GM13977 (cell line): ENCODE measurements at places on chromosomes 7 and 10.

DNA sequence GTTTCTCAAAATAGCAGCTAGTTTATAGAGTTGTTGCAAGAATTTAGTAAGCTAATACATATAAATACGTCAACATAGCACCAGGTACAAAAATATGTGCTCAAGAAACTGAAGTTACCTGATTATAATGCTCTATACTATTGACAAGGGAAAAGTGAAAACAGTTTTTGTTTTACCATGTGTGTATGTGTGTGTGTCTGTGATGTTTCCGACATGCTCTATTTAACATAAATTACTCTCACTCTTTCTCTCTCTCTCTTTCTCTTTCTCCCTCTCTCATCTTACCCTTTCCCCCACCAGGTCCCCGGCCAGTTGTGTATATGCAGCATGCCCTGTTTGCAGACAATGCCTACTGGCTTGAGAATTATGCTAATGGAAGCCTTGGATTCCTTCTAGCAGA lies 4.3 kb downstream of the LIPN start:
- DNase-seq = no peak

- no peak for DNase-seq
Measured at GRCh38 chr7:136036336-136036735, 59.2 kb upstream of the MTPN start.

DNA sequence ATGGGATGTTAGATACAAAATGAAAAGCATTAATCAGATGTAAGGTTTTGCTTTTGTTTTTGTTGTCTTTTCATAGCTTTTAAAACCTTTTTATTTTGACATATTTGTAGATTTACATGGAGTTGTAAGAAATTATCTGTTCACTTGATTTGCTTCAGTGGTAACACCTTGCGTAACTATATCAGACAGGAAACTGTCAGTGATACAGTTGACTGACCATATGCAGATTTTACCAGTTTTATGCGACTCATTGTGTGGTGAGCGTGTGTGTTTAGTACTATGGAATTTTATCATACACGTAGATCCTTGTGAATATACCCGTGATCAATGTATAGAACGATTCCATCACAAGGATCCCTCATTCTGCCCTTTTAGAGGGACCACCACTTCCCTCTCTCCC lies 701.4 kb downstream of the SUGCT start:
- no peak for DNase-seq

DNA sequence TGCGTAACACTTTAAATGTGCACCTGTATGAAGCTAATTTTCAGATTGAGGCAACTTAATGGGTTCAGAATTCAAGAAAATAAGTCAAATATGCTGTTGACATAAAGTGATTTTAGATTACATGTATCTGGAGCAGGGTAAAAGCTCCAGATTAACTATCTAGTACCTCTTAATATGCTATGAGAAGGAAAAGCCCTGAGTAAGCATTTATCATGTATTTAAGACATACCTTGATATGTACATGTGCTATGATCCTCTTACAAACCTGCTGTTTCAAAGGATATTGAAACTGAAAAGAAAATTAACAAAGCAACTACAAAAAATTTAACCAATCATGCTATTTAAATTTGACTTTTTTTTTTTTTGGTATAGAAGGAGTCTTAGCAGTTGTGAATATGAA lies 4.5 kb downstream of the SPAG6 start:
- DNase-seq = no peak

DNA sequence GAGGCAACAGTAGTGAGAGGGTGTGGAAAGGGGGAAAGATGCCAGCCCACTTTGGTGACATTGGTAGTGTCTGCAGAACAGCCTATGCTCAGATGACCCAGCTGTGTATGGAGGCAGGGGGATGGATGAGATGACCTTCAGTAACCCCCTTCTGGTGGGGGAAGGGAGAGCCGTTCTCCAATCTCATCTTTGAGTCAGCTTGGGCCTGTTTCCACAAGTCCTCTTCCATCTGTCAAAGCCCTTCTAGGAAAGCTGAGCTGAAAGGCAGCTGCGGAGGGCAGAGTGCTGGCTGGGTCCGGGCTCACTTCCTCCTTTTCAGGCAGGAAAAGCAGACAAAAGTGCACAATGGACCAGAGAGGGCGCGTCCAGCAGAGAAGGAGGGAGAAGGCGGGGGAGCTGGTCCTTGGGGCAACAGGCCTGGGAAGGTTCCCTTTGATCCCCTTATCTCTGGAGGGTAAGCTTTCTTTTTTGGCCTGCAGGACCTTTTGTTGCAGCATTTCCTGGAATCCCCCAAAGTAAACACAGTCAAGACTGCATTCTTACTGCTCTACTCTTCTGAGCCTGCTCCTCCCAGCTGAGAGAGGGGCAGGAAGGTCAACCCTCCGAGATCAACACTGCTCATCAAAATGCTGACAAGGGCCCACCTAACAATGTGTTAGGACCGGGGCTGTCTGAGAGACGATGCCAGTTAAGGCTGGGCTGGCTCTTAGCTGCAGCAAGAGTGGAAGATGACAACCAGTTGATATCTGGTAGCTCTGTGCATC lies 1.2 kb upstream of the LRMDA start:
- DNase-seq = no peak

- DNase-seq = no peak
Measured at GRCh38 chr7:27900006-27900405, 160.0 kb downstream of the TAX1BP1 start.

DNA sequence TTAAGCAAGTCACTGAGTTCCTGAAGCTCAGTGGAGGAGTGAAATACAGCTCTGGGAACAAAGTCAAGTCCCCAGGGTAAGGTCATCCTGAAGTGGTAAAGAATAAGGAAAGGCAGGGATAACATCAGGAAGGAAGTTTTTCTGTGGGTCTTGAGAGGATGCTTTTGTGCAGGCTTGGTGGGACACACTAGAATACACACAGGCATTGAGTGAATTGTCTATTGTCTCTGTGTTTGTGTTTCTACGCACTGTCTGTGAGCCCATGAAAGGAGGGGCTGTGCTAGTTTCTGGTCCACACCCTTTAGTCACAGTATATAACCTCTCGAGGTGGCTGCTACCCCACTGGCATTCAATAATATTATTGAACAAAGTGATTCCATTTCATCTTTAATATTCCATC lies 95.8 kb upstream of the ABCB5 start:
- DNase-seq = no peak

DNA sequence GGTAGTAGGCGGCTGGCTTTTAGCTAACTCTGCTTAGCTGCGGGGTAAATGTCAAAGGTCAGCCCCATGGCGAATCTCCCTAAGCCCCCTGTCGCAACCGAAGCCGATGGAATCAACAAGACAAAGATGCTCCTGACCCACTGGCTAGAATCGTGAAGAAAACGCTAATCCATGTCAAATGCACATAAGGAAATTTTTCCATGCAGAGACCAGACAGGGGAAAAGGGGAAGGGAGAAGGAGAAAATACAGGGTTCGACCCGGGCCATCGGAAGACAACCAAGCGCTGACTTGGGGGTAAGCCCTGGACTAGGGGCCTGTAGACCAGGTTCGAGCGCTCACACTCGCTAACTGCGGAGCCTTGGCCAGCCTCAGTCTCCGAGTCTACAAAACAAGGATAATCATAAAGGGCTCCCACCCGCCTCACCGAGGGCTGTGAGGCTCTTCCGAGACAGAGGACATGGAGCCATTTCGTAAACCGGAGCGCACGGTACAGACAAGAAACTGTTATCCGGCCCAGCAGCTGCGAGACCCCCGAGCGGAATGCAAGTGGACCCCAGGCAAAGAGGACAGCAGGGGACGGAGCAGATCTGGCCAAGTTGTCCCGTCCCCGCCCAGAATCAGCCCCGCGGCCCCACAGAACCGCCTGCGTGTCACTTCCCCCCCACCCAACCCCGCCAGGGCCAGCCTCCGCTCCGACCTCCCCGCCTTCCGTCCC lies 507 bp downstream of the SAR1A start:
- no peak for DNase-seq
